Breast epithelium (tissue), 4 donors: ENCODE measurements at places on chromosomes 4 and X. TPM values are rescaled to one million over a fixed set of nuclear protein-coding genes. Genes with fewer than 3 reads are reported as not detected.

Gene YY2
- total RNA-seq: 5.0 TPM

Gene HSD17B10
- 64.8 TPM for total RNA-seq

Gene PLP1
- total RNA-seq: 1.3 TPM

Gene GYPA
- not detected for total RNA-seq

Gene PSAPL1
- not detected for total RNA-seq

Gene RRH
- 0.66 TPM for total RNA-seq

Gene PITX2
- 2.6 TPM for total RNA-seq

Gene TMEM271
- total RNA-seq: not detected

Gene NRK
- total RNA-seq: 0.66 TPM

Gene PROM1
- total RNA-seq: 40.0 TPM

Gene TBX22
- total RNA-seq: not detected

Gene USP26
- total RNA-seq: not detected

Gene TMEM150C
- total RNA-seq: 46.7 TPM

Gene CT45A5
- not detected for total RNA-seq

Gene NXF2
- not detected for total RNA-seq

Gene CWH43
- total RNA-seq: not detected

Gene SPOCK3
- total RNA-seq: not detected

Gene CXCL5
- total RNA-seq: not detected

Gene MMGT1
- total RNA-seq: 22.0 TPM

Gene PTCHD1
- total RNA-seq: 5.7 TPM

Gene HTRA3
- 53.9 TPM for total RNA-seq
